DMS79 (cell line): ENCODE measurements at places on chromosomes 12 and 14.

DNA sequence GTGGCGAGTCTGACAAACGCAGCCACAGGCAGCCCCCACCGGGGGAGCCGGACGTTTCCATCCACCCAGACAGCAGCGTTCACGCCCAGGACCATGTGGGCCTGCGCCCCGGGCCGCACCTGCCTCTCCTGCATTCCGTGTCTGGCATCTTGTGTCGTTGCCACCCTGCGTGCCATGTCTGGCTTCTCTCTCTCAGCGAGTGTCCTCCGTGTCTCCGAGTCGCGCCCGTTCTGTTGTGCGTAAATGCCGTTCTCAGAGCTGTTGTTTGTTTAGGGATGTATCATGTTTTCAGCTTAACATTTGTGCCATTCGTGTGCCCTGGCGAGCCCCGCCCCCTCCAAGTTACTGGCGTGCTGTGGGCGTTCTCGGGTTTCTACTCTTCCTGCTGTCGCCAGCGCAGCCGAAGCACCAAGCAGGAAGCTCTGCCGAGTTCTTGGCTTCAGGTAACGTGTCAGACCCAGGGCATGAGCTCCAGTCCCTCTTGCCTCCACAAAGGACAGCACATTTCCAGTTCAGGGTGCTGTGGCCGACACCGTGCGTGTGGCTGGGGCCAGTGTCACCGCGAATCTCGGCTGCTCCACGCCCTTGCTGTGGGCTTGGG is 34.6 kb downstream of the NOC4L start:
- DNase-seq: peak; percentile 31

DNA sequence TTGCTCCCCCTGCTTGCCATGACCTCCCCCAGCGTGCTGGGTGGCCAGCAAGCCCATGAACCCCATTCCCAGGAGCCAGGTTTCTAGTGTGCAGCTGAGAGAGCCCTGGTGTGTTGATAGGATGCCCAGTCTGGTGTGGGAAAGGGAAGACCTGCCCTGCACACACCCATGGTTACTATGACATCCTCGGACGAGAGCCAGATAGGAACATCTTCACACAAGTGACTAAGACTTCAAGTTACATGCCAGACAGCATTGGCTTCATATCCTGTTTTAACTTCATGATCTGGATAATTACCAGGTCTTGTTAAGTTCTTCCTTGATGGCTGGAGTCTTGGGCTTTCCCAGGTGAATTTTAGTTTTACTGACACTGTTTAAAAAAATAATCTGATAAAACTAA is 196.6 kb upstream of the EGLN3 start:
- no peak for DNase-seq

DNA sequence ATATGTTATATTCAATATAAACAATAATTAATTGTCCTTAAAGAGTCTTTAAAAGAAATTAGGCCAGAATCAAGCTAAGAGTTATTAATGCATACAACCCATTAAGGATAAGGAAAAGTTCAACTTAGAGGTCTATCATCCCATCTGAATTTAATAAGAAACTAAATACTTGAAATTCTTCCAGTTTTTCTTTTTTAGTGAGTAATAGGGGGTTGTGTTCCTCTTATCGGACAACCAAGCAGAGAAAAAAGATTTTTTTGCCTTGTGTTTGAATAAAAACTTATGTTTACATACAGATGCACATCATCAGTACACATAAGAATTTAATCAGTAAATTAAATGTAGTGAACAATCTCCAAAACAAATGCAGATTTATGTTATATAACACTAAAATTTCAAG is 32.5 kb downstream of the PAWR start:
- DNase-seq: no peak

GRCh38 chr12:30417697-30418231 is 277.9 kb downstream of the IPO8 start:
- DNase-seq: no peak

DNA sequence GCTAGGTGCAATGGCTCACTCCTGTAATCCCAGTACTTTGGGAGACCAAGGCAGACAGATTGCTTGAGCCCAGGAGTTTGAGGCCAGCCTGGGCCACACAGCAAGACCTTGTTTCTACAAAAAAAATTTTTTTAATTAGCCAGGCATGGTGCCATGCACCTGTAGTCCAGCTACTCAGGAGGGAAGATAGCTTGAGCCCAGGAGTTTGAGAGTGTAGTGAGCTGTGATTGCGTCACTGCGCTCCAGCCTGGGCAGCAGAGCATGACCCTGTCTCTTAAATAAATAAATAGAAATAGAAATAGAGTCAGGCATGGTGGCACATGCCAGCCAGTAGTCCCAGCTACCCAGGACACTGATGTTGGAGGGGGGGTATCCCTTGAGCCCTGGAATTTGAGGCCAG is 36.7 kb upstream of the CLIP1 start:
- no peak for DNase-seq

DNA sequence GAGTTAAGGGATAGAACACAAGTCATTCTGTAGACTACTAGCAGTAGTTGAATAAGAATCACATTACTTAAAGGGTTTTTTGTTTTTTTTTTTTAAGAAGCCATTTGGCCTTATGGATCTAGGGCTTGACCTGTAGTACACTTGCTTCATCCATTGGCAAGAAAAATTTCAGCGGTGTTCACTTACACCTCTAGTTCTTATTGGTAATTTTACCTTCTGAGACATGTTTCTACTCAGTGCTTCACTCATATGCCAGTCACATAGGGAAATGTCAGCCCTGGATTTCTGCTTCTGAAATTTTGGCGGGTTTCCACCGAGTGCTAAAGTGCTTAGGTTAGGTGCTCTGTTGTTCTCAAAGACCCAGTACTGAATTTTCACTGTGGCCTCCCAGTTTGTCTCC is 72.9 kb downstream of the FRMD6 start:
- no peak for DNase-seq

- DNase-seq: no peak
These were observed 90.6 kb downstream of the CALM1 start for GRCh38 chr14:90487462-90487861.

- DNase-seq: no peak
These were observed 32.4 kb downstream of the ABCD2 start for GRCh38 chr12:39587225-39587624.

DNA sequence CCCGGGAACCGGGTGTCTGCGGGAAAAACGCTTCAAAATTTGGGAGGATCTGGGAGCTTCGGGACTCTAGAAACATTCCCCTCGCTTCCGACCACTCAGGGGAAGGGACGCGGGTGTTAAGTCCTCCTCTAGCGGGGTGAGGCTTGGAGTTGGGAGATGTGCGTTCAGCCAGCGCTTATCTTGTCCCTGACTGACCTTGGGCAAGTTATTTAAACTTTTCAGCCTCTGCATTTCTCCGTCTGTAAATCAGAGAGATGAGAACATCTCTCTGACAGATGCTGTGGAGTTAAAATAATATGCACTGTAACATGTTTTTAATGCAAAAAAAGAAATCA is 76.9 kb upstream of the ANO4 start:
- no peak for DNase-seq

- DNase-seq: no peak
These were observed 11.6 kb downstream of the OTX2 start for GRCh38 chr14:56798447-56799342.

GRCh38 chr12:13171921-13172859 is 24.3 kb upstream of the EMP1 start:
- no peak for DNase-seq

GRCh38 chr14:101249676-101250036 is 311.6 kb upstream of the DIO3 start:
- no peak for DNase-seq

DNA sequence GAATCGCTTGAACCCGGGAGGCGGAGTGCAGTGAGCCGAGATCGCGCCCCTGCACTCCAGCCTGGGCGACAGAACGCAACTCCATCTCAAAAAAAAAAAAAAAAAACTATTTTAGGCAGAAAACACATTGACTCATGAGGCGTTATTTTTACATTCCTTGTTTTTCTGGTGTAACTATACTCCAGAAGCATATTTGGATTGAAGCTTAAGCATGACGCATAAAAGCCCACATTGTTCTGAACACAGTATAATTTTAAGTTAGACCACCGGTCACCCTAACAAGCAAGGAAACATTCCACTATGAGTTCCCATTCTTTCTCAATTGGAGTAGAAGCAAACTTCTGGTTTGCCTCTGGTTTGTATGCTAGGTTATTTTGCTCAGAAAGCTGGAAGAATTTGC is 173.0 kb downstream of the MYRFL start:
- DNase-seq: no peak

DNA sequence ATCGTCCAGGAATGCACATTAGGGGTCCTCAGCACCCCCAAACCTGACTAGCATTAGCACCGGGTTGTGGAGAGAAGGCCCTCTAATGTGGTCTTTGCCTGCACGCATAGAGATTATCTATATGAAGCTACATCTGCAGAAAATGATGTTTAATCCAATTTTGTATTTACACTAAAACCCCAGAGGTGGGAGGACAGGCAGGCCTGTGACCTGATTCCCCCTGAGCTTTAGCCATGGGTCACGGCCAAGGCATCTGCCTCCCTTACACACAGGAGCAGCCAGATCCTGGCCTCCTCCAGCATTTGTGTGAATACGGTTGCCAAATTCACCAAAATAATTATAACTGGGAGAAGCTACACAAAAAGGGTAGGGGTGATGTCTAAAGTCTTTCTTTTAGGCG is 7.0 kb downstream of the APOLD1 start:
- DNase-seq: no peak

- no peak for DNase-seq
These were observed 14.9 kb downstream of the LRIG3 start for GRCh38 chr12:58905422-58905821.

DNA sequence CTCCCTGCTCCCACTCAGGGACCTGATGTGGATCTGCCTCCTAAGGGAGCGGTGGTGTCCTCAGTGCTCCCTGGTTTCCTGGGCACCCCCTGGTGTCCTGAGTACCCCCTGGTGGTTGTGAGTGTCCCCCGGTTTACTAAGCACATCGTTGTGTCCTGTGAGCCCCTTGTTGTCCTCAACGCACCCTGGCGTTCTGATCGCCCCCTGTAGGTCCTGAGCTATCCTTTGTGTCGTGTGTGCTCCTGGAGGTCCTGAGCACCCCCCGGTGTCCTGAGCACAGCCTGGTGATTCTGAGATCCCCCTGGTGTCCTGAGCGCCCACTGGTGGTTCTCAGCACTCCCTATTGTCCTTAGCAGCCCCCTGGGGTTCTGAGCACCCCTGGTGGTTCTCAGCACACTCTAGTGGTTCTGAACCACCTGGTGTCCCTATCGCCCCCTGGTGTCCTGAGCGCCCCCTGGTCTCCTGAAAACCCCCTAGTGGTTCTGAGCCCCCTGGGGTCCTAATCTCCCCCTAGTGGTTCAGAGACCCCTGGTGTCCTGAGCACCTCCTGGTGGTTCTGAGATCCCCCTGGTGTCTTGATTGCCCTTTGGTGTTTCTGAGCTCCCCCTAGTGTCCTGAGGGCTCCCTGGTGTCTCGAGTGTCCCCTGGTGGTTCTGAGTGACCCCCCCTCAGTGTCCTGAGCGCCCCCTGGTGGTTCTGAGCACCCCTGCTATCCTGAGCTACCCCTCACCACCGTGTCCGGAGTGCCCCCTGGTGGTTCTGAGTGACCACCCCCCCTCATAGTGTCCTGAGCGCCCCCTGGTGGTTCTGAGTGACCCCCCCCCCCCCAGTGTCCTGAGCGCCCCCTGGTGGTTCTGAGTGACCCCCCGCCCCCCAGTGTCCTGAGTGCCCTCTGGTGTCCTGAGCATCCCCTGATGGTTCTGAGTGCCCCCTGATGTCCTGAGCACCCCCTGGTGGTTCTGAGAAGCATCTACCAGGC is 615.1 kb downstream of the TMEM121 start:
- no peak for DNase-seq

GRCh38 chr12:19035536-19035935 is 94.0 kb upstream of the PLEKHA5 start:
- DNase-seq: no peak

- DNase-seq: peak; percentile 79
These were observed 11.0 kb upstream of the IRF2BPL start for GRCh38 chr14:77039285-77040058.

DNA sequence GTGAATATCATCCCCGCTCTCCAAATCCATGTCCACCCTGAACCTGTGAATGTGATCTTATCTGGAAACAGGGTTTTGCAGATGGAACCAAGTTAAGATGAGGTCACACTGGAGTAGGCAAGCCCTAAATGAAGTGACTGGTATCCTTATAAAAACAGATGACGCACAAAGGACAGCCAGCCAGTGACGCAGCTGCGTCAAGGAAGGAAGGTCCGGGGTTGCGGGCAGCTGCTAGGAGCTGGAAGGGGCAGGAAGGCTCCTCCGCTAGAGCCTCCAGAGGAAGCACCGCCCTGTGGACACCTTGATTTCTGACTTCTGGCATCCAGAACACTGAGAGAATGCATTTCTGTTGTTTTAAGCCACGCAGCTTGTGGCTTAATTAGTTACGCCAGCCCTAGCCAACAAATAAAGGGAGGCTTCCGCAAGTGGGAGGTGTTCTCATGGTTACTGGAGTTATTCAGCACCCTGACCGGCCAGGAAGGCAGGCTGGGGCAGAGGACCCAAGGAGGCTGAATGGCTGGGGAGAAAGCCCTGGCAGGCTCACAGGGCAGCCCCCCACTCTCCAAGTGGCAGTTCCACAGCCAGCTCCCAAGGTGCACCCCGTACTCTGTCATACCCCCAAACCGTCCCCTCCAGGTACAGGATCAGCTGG is 127.6 kb upstream of the NCOR2 start:
- DNase-seq: no peak

- DNase-seq: no peak
These were observed 99.3 kb downstream of the SINHCAF start for GRCh38 chr12:31226639-31227038.

DNA sequence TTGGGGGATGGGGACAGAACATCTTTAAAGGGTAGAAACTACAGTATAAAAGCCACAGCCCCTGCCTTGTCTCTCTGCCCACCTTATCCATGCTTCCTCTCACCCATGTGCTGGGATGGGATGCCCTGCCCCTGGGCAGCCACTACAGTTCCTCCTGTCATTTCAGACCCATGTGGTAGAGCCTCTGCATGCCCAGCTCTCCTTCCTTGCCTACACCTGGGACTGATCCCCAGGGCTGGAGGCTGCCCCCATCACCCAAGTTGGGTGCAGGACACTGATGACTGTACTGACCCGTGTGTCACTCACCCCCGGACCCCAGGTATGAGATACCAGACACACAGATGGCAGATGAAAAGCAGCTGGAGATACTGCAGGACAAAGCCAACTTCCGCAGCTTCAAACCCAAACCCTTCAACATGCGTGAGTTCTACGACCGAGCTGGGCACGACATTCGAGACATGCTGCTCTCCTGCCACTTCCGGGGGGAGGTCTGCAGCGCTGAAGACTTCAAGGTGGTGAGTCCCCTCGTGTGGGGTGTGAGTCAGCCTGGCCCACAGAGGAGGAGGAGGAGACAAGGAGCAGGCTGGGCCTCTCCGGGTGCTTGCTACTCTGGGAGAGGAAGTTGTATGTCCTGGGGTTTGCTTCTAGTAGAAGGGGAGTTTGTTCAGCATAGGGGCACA is 2.2 kb downstream of the ASIC1 start:
- DNase-seq: no peak

- no peak for DNase-seq
These were observed 13.1 kb downstream of the CFAP54 start for GRCh38 chr12:96502477-96502876.

DNA sequence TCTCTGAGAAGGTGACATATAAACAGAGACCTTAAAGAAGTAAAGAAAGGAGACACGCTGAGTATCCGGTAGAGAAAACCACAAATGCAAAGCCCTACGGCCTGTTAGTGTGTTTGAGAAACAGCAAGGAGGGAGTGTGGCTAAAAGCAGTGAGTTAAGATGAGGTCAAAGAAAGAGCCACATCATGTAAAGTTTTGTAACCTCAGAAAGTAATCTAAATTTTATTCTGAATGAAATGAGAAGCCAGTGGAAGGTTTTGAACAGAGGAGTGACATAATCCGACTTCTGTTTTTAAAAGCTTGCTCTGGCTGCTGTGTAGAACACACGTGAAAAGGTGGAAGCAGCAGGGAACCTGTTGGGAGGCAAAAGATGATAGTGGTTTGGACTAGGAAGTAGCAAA is 32.6 kb downstream of the PPP2R5E start:
- no peak for DNase-seq
